Activated T-cell treated with anti-CD3 and anti-CD28 coated beads, Interleukin-2, amount 50 U/mL, for 1 hour (primary cell): ENCODE measurements at places on chromosomes 16 and 17.

- DNase-seq, result no peak
These were observed 162.8 kb upstream of the CDH11 start for GRCh38 chr16:65284626-65285025.

DNA sequence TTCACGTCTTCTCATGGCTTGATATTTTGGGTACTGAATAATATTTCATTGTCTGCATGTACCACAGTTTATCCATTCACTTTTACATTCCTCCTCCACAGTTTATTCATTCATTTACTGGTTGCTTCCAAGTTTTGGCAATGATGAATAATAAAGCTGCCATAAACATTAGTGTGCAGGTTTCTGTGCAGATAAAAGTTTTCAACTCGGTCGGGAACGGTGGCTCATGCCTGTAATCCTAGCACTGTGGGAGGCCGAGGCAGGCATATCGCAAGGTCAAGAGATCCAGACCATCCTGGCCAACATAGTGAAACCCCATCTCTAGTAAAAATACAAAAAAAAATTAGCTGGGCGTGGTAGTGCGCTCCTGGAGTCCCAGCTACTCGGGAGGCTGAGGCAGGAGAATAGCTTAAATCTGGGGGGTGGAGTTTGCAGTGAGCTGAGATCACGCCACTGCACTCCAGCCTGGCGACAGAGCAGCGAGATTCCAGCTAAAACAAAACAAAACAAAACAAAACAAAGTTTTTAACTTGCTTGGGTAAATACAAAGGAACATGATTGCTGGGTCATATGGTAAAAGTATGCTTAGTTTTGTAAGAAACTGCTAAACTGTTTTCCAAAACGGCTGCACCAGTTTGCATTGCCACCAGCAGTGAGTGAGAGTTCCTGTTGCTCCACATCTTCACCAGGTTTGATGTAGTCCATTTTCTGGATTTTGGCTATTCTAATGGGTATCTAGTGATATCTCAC is 89.5 kb downstream of the WWP2 start:
- DNase-seq, result no peak

DNA sequence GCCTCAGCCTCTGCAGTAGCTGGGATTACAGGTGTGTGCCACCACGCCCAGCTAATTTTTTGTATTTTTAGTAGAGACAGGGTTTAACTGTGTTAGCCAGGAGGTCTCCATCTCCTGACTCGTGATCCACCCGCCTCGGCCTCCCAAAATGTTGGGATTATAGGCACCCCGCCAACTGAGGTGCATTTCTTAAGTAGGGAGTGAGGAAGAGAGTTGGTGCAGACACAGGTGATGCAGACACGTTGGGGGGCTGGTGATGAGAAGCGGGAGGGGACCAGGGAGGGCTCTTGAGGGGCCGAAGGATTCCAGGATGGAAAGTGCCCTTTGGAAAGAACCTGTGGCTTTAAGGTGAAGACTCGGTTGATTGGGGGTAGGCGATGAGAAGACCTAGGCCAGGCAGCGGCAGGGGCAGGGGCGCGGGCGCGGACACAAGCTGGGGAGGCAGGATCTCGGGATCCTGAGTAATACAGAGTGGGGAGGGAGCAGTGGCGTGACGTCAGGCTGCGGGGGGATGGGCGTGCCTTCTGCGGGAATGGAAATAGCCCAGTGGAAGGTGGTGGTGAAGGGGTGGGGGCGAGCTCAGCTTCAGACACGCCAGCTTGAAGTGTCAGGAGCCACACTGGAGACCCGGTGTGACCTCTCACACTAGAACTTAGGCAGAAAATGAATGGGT is 2.5 kb upstream of the ATP6V0C start:
- no peak for DNase-seq

DNA sequence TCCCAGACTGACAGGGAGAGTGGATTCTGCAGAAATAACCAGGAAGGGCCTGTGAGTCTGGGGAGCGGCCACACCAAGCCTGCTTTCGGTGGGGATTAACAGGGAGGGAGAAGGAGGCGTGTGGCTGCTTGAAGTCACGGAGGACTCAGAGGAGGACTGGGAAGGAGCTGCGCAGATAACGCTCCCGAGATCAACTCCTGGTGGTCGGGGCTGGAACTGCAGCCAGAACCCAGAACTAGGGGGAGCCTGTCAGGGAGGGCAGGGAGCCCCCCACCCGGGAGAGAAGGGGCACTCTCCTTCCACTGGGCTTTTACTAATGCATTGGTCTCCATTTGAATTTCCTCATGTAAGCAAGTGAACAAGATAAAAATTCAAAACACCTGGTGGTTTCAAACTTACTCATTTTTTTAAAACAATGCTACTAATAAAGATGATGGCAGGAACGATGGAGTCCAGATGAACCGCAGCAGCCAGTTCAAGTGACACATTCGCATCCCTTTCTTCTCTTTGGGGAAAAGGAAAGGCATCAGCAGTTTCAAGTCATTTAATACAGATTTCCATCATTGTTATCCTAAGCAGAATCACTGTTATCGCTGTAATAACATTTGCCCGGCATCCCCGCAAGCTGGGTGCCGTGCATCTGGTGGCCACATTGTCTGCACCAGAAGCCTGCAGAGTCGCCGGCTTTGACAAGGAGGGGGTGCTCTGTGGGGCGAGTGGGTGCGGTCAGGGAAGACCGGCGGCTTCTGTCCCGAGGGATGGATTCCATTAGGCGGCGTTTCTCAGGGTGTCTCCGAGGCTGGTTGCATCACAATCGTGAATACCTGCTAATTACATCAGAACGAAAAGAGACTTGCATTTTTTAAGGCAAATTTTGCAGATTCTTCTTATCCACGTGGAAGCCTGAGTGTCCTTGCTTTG is 183.0 kb downstream of the FOXL1 start:
- peak; percentile 41 for DNase-seq

GRCh38 chr17:74972107-74972972 is at the start of gene HID1:
TSS of gene HID1 (minus strand) at chr17:74972759. CDS start at chr17:74972656, 103 bp downstream.
- peak; percentile 91 for DNase-seq

DNA sequence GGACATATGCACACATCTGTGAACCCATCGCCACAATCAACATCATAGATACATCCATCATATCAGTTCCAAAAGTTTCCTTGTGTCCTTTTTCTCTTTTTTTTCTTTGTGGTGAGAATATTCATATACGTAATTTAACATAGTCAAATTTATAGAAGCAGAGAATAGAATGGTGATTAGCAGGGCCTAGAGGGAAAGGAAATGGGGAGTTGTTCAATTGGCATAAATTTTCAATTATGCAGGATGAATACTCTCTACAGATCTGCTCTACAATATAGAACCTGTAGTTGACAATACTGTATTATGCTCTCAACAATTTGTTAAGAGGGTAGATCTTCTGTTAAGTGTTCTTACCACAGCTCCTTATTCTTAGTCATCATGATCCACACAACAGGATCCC is 413.2 kb downstream of the SHISA9 start:
- DNase-seq, result no peak

DNA sequence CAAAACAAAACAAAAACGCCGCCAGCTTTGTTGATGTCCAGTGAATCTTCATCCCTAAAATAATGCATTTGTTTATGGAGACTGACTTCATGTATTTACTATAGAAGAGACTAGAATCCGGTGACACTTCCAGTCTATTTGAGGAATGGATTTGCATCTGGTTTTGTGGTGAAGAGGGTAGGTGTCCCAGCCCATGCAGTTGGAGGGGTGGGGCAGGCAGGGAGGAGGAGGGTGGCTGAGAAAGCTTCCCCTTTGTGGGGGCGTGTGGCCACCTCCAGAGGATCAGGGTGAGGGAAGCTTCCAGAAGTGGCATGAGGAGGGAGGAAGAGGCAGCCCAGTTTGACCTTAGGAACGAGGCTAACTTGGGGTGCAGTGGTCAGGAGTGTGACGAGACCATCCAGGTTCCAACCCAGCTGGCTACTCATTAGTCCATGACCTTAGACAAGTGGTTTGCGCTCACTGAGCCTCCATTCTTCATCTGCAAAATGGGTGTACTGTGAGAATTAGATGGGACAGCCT is 69.5 kb downstream of the CMIP start:
- no peak for DNase-seq

- no peak for DNase-seq
These were observed 225.4 kb upstream of the HS3ST3A1 start for GRCh38 chr17:13827118-13827517.

DNA sequence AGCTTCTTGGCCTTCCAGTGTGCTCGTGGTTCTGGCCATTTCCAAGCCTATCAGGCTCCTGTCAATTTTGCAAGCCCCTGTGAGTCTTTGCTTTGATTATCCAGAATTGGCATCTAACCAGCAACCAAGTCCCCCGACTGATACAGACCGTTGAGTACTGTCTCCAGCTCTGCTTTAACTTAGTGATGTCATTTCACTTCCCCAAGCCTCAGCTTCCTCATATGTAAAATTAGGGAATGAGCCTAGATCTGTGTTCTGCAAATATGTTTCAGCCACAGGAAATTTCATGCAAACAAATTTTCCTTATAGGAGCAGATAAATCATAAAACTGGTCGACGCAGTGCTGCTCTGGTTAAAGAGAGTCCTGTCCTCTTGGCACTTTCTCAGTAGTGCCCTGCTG is 60.1 kb upstream of the WSB1 start:
- DNase-seq, result no peak

GRCh38 chr17:12631076-12631475 is 34.6 kb upstream of the MYOCD start:
- no peak for DNase-seq

DNA sequence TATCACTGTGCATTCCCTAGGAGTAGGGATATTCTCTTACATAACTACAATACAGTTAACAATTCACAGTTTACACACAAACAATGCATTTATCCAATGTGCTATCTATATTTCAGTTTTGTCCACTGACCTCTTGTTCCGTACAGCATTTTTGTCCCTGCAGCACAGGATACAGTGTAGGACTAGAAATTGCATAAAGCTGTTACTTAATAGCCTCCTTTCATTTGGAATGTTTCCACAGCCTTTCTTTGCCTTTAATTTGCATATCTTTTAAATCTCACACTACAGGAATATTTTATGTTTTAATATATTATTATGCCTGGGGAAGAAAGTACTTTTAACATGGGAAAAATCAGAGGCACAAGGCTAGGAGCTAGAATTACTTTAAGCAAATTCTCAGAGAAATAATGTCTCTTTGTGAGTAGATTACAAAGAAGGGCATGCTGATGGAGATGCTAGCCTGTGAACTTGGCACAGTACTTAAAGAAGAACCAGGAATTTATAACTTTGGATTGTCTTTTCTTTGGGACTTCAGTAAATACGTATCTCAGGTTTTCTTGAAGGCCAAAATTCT is 144.3 kb downstream of the ITFG1 start:
- no peak for DNase-seq

DNA sequence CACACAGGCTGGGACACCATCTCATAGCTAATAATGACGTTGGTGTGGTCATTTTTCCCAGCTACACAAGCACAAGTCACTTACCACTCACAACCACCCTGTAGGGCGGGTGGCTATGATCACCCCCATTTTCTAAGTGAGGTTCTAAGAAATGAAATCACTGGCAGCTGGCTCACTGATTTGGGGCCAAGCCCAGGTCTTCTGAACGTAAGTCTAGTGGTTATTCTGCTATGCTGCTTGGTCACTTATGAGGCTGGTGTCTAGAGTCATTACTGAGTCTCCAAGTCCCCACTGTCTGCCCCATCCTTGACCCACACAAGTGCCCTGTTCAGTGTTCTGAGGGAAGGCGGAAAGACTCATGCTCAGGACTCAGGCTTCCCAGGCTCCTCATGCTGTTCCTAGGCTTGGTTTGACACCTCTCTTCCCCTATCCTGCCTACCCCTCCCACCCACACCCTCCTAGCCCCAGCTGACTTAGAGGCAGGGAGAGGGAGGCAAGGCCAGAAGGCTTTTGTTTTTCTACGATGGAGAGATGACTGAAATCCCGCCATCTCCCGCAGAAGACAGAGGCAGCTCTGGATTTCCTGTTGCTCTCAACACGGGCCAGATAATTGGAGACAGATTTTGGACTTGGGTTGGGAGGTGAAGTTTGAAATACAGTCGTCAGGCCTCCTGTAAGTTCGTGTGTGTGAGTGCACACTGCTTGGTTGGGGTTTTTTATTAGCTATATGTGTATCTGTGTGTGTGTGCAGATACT is 32.2 kb downstream of the FZD2 start:
- no peak for DNase-seq

GRCh38 chr17:51372345-51373004 is 112.1 kb downstream of the UTP18 start:
- no peak for DNase-seq

DNA sequence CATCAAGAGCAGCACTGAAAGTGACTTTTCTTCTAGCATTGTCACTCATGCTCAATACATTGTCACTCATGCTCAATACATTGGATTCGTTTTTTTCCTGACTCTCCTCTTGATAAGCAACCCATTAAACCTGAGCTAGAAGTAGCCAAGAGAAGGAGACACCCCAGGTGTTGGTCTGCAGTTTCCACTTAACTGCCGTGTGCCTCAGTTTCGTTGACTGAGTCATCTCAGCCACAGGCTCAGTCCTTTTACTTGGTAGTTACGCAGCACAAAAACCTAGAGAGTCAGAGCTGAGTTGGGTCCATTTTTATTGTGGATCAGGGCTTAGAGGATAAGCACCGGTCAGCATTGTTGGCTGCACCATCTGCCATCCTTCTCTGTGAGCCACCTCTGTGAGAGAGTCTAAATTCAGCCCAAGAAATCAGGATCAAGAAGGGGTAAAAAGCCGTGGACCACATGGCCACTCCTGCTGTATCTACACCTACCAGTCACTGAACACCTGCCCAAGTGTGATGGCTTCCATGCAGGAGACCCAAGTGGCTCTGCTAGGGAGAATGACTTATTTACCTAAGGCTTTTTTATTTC is 11.3 kb downstream of the GINS2 start:
- no peak for DNase-seq
